Dorsolateral prefrontal cortex (tissue), 122 donors: ENCODE measurements at places on chromosomes 16 and 17. TPM values are rescaled to one million over a fixed set of nuclear protein-coding genes. Genes with fewer than 3 reads are reported as not detected.
A peak's percentile ranks its signal among the peaks of the same experiment; 100 is the strongest.

DNA sequence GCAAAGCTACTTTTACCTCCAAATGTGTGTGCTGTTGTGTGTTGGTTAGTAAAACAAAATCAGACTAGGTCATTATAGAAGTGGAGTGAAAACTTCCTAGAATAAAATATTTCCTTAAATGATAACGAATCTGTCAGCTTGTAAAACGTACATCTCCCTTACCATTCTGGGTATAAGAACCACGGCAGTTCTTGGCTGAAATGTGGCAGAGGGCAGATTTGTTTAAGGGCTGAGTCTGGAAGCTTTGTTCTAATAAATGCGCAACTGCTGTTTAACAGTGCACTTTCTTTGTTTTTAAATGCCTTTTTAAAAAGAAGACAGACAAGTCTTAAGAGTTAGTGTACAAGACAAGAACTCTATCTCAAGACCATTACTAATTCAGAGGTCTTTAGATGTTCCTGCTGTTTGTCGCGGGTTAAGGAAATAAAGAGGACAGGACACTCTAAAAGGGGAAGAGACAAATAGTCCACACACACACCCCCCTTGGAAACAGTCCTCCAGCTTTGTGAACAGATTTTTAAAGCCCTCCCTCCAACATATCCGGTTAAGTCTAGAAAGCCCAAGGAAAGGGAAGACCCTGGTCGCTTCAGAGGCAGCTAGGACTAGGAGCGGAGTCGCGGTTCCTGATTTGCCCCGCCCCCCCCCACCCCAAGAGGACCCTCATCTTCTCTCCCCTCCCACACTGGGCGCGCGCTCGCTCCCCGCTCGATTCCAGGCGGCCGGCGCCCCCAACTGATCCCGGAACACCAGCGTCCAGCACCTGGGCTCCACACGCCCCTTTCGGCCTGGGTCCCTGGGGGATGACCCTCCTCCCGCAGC, 658 bp downstream of the SYNRG start:
- DNase-seq, result peak; percentile 18

SLFN14 gene
- not detected for total RNA-seq

- no peak for DNase-seq
Observed at GRCh38 chr16:65386672-65387071, 264.8 kb upstream of the CDH11 start.

GRCh38 chr17:78806451-78806850, 24.4 kb upstream of the CYTH1 start:
- DNase-seq, result no peak

CCL14 gene
- total RNA-seq, result not detected

FOXC2 gene
- 0.83 TPM for total RNA-seq

GRCh38 chr17:17523731-17524490, 27.7 kb upstream of the RASD1 start:
- no peak for DNase-seq

KRTAP2-3 gene
- not detected for total RNA-seq
